ENCODE measurements at places on chromosomes 12 and 14.

DNA sequence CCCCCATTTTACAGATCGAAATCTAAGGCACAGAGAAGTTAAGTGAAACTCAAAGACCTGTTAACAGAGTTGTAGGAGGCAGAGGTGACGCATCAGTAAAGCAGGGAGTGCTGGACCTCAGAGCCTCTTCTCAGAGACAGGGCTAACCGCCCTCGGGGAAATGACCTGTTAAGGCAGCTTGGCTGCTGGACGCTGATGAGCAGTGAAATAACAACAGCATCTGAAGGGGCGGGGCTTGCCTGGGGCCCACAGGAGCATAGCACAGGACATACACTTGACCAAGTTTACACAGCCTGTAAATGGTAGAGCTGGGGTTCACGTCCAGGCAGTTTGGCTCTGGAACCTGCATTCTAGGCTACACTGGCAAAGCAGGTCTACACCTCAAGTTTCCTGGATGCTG is 39.3 kb downstream of the LRTM2 start:
- no peak for DNase-seq

DNA sequence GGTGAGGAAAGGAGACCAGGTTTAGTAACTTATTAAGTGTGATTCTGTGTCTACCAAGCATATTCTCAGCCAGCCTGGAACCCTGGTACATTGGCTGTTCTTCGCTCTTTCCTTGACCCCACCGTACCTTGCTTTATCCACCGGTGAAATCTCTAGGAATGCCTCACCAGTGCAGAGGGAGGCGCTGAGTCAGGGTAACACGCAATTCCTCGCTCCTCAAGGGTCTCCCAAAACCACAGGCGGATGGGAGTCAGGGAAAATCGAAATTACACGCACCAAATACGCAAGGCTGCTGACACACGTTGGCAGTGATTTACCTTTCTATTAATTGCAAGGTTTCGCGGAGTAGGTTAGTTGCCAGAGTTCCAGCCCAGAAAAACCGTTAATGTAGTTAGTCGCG is 845 bp downstream of the L3HYPDH start:
- DNase-seq, result peak; percentile 58

- no peak for DNase-seq
Measured at GRCh38 chr12:112357214-112357613, 25.0 kb downstream of the HECTD4 start.

- DNase-seq, result no peak
Measured at GRCh38 chr14:100698666-100699448, 27.8 kb upstream of the DLK1 start.

DNA sequence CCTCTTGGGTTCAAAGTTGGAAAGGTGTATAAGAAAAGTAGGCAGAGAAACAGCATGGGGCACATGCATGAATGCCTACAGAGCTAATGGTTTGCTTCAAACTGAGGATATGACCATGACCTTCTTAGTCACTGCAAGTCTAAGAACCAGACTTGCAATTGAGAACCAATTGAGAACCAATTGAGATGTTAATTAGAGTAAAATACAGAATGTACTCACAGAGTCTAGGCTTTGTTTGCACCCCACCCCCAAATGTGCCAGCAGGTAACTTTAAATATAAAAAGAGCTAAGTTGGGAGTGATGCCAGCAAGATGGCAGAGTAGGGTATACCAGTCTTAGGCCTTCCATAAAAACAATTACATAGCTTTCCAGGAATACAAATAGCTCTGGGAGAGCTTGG is 227.3 kb upstream of the ALG10 start:
- DNase-seq, result no peak

GRCh38 chr14:95480109-95480886 is 36.2 kb downstream of the SYNE3 start:
- DNase-seq, result no peak

DNA sequence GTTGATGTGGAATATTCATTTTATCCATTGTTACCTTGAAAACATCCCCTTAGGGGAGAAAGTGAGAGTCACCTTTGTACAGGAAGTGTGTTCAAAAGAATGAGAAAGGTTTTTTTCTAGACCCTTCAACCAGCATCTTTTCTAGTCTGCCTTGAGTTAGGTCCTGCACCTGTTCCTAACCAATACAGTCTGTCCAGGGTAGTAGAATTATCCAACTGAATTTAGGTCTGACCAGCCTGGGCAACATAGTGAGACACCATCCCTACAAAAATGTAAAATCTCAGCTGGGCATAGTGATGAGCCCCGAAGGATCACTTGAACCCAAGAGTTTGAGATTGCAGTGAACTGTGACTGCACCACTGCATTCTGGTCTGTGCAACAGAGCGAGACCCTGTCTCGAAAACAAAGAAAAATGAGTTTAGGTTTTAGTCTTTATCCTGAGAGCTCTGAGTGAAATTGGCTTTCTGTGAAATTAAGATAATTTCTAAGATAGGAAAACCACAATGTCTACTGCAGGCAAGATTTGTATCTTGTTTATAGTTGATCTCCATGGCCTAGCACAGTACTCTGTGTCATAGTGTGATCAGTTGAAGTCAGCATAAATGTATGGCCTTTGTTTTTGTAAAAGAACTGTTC is 25.2 kb downstream of the ARHGAP5 start:
- no peak for DNase-seq

- no peak for DNase-seq
Measured at GRCh38 chr12:71555191-71555590, 108.5 kb downstream of the ZFC3H1 start.

DNA sequence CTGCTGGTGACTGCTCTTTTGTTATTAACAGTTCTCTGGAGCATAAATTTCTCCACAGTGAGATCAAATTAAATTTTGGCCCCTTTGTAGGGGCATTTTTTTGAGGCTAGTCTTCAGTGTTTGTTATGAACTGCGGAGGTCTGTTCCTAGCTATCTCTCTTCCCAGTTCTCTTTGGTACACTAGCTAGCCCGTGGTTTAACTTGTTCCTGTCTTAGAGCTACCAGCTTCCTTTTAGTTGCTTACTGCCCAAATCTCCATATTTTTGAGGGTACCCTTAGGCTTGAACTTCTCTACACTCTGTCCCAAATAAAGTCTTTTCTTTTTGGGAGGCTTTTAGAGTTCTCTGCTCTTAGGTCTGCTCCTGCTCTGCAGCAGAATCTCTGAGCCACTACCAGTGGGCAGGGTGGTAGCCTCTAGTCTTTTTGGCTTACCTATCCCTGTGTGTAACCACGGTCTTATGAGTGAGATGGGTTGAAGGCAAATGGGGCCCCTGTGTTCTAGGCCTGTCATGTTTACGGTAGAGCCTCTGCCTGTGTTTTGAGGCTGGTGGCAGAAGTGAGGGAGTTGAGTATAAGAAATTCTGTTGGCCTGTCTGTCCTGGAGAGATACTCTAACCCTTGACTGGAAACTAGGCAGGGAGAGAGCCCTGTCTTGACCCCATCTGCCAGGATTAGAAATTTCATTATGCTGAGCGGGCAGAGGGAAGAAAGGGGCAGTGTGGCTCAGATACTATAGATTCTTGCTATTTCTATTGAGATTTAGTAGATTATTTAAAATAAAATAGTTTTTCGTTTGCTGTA is 21.0 kb downstream of the CNOT2 start:
- no peak for DNase-seq

DNA sequence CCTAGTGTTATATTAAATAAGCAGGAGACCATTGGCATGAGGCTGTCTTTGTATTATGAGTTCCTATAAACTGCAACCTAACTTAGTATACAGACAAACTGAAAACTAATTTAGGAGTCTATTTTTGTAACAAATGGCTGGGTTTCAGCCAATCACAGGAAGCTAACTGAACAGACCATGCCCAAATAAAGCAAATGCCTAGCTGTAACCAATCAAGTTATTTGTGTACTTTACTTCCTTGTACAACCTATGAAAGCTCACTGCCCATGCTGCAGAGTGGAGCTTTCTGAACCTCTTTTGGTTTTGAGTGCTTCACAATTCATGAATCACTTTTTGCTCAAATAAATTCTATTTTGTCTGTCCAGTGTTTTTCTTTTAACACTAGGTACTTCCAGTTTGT is 41.6 kb downstream of the GUCY2C start:
- DNase-seq, result no peak

- no peak for DNase-seq
Measured at GRCh38 chr14:44030831-44031383, 476.2 kb downstream of the FSCB start.

GRCh38 chr12:71239731-71240130 is 81.9 kb upstream of the TSPAN8 start:
- DNase-seq, result no peak

- no peak for DNase-seq
Measured at GRCh38 chr12:130816097-130816496, 23.0 kb downstream of the STX2 start.

- DNase-seq, result no peak
Measured at GRCh38 chr14:100857923-100858837, 32.3 kb downstream of the MEG3 start.

- no peak for DNase-seq
Measured at GRCh38 chr12:49041881-49042484, 18.6 kb downstream of the KMT2D start.

- no peak for DNase-seq
Measured at GRCh38 chr14:55577229-55577628, 2.8 kb upstream of the KTN1 start.

DNA sequence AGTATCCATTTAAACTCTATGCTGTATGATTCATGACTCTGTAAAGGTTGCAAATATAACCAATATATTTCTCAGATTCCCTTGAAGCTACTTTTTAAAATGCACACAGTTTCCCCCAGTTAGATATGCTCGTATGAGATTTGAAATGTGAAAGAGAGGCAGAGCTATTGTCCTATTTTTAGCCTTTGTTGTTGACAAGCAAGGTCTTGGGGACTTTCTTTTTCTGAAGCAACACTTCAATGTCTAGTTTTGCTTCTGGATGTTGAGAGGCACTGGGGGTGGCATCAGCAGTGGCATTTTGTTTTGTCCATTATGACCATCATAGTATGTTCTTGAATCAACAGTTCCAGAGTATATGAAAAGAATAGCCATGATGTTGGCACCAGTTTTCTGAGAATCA is 63.4 kb downstream of the ASCL1 start:
- DNase-seq, result no peak

DNA sequence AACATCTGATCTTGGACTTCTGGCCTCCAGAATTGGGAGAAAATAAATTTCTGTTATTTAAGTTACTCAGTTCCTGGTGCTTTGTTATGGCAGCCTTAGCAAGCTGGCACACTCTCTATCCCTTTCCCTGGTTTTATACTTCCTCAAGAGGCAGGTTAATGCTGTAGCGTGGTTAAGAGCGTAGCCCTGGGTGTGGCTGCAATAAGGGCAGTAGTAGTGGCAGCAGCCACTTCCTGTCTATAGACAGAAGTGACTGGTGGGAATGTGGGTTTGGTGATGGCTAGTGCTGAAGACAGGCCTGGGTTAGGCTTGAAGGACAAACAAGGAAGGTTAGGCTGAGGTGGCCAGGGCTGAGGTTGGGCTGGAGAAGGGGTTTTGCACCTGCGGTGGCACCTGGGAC is 3.6 kb upstream of the LGALS3 start:
- no peak for DNase-seq

- peak; percentile 77 for DNase-seq
Measured at GRCh38 chr14:68606176-68606575, 186.7 kb downstream of the ZFP36L1 start.

DNA sequence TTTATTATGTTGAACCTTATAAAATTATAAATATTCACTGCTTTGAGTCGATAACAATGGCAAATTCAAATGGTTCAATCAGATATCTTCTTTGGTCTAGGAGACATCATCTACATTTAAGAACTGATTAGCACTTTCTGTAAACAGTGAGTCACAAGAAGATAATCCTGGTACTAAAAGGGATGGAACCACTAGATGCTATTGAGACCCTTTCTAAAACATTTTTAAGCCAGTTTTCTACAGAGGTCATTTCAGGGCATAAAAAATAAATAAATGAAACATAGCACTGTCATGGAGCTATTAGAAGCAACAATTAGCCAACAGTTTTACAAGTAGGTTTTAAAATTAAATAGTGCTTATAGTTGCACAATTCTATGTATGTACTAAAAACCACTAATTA is 212.2 kb downstream of the DUSP6 start:
- DNase-seq, result no peak

- DNase-seq, result no peak
Measured at GRCh38 chr12:70756118-70756517, 118.9 kb upstream of the PTPRB start.

DNA sequence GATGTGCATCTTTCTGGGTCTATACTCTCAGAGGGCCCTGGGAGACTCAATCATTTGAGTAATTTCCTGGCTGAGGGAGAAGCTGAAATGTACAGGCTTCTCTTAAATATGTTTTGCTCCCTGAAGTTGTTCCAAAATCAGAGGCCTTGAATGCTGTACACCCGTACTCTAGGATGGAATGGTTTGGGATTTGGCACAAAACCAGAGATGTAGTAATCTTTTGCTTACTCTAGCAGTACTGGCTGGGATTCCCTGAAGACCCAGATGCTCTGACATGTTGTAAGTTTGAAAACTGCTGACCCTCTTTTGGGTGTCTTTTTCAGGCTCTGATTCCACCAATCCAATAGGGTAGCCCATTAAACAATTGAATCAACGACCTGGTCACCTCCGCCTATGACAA is 10.4 kb downstream of the ACACB start:
- DNase-seq, result no peak

Measured in NCI-H2171 treated with DMSO at 0.1 percent for 48 hours (cell line).